Mammary microvascular endothelial cell (primary cell): ENCODE measurements at places on chromosomes 7 and 10. TPM values are rescaled to one million over a fixed set of nuclear protein-coding genes. Genes with fewer than 3 reads are reported as not detected.

KCP gene
- total RNA-seq: not detected in 2 replicates

SEPTIN14 gene
- not detected in 2 replicates for total RNA-seq

GPR141 gene
- not detected in 2 replicates for total RNA-seq

ZNF365 gene
- total RNA-seq: 0.20 and 0.33 TPM in 2 replicates

OR6B1 gene
- total RNA-seq: not detected in 2 replicates

IFIT1B gene
- 0.34 TPM in 1 of 2 replicates, not detected in the other for total RNA-seq

MRLN gene
- total RNA-seq: not detected in 2 replicates

SHTN1 gene
- 2.1 and 2.4 TPM in 2 replicates for total RNA-seq

WDR86 gene
- total RNA-seq: not detected in 2 replicates

TRIM50 gene
- not detected in 2 replicates for total RNA-seq
